ENCODE measurements at places on chromosomes 13 and 19.

DNA sequence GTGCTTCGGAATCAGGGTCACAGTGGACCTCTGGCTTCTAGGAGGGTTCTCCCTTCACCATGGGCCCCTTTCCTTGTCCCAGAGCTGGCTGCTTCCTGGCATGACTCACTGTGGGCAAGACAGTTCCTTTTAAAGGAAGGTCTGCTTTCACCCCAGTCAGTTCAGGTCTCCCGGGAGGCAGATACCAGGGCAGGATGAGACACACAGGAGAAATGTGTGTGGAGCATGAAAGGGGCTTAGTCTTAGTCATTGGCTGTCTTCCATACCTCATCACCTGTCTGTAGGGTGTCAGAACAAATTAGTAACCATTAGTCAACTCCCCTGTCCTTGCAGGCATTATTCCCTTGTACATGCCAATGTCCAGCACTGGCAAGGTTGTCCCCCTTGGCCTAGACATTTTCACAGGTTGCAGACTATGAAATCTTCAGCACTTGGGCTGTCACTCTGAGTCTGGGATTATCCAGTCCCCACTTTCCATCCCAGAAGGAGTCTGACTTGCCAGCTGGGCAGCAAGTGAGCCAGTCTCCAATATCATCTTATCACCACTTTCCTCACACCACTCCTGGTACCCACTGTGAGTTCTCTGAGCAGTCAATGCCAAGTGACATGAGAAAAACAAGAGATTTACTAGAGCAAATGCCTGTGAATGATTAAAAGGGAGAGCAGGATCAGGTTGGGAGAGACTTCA is 76.8 kb upstream of the MEDAG start:
- no peak for DNase-seq

- no peak for DNase-seq
These were observed 360.9 kb downstream of the FGF9 start for GRCh38 chr13:22031702-22032286.

- DNase-seq, result no peak
These were observed 546 bp upstream of the ZNF546 start for GRCh38 chr19:39996218-39996810.

DNA sequence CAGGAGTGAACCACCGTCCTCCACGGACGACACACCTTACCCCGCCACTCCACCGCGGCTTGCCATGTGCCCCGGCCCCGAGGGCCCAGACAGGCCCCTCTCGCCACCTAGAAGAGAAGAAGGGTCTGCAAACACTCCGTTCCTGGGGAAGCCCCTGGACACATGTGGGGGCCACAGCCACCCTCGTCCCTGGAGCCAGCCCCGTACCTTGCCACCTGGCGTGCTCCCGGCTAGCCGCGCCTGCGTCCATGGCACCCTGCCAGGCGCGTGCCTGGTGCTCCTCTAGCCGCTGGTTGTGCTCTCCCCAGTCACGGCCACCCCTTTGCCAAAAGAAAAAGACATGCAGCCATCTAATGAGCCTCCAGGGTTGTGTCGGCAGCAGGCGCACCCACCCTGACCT is 19.9 kb upstream of the TINCR start:
- DNase-seq, result no peak

- no peak for DNase-seq
These were observed 57.3 kb upstream of the TPM4 start for GRCh38 chr19:16018801-16019551.

DNA sequence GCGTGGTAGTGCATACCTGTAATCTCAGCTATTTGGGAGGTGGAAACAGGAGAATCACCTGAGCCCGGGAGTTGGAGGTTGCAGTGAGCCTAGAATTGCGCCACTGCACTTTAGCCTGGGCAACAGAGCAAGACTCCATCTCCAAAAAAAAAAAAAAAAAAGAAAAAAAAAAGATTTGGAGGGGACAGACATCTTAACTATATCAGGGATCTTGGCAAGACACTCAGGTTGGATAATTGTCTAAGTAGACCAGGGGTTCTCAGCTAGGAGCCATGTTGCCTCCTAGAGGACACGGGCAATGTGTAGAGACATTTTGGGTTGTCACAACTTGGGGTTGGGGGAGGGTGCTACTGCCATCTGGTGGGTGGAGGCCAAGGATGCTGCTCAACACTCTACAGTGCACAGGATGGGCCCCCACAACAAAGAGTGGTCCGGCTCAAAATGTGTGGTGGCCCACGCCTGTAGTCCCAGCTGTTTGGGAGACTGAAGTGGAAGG is 1.9 kb upstream of the ZNF580 start:
- DNase-seq, result no peak

DNA sequence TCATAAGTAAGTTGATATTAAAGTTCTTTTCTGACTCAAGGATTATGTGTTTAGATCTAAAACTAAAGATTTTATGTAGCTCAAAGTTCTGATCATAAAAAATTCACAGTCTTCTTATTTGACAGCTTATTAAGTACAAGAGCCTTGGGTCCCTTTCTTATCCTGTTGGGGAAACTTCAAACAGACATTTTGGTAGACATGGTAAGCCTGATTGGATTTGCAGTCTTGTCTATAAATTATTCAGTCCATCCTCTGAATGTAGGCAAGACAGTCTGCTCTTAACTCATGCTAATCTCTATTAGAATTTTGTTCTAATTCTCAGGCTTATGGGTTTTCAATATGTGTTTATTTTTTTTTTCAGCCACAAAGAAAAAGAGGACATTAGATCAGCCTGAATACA is 1718.7 kb upstream of the SLC10A2 start:
- no peak for DNase-seq

DNA sequence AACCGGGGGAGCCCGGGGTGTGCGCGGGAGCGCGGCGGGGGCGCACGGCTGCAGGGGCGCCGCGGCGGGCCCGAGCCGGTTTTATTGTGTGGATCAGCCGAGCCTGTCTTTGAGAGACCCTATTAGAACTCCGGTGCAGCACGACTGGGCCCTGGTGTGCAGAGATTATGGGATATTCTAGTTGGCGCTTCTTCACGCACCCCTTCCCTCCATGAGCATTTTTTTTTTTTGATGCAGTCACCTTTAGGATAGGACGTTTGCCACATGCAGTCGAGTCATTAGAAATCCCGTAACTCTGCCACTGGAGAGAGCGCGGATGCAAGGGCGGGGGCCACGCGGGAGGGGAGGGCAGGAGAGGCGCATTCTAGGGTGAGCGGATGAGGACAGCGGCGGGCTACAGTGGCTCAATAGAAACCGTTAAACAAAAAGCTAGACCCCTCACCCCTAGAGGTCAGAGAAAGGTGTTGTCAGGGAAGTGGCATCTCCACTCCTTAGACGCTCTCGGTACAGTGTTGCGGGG is 3.7 kb downstream of the FGF9 start:
- no peak for DNase-seq

GRCh38 chr19:48348045-48348444 is 15.7 kb downstream of the TMEM143 start:
- DNase-seq, result no peak

- DNase-seq, result no peak
These were observed 42.1 kb upstream of the NPAS1 start for GRCh38 chr19:46977548-46977947.

DNA sequence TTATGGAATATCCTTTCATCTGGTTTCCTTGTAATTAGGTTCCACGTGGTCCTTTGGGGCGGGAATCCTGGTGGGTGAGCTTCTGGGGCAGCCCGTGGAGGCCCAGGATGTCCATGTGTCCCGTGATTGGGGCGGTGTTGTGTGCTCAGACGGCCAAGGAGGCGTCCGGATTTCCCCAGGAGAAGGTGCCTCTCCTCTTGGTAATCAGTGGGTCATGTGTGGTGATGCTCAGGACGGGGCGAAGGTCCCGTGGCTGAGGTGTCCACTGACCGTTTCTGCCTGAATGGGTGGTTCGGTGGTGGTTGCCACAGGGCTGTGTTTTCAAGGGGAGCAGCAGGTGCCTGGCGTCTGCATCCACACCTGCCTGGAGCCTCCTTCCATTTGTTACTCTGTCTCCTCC is 52.2 kb upstream of the F7 start:
- no peak for DNase-seq

GRCh38 chr13:95505265-95505664 is 47.3 kb upstream of the CLDN10 start:
- DNase-seq, result no peak

- no peak for DNase-seq
These were observed 625 bp downstream of the ZNF709 start for GRCh38 chr19:12484011-12484370.

- no peak for DNase-seq
These were observed 836 bp downstream of the GIPC1 start for GRCh38 chr19:14494910-14495671.

DNA sequence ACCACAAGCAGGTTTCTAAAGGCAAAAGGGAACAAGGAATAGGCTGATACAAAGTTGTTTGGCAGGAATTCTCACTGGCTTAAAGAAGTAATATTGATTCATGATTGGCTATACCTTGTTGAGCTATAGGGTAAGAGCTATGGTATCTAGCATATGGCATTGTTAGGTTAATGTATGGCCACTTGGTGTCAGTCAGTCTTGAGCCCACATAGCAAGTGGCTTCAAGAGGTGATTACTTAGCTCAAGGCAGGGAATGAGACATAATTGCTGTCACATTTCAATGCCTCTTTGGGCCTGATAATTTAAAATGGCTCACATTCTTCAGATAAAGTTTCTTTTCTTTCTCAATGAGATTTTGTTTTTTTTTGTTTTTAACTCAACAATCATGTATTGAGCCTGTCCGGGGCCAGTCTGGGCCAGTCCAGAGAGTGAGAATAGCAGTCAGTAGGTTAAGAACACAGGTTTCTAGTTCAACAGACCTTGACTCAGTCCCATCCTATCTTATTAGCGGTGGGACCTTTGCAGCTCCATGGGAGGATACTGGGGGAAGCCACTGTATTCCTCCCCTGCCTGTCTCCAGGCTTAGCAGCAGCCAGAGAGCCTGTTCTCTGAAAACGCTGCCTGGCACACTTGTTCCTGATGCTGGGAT is 45.8 kb upstream of the RCBTB2 start:
- DNase-seq, result no peak

GRCh38 chr19:34990578-34991192 is 9.4 kb upstream of the GRAMD1A start:
- DNase-seq, result no peak

DNA sequence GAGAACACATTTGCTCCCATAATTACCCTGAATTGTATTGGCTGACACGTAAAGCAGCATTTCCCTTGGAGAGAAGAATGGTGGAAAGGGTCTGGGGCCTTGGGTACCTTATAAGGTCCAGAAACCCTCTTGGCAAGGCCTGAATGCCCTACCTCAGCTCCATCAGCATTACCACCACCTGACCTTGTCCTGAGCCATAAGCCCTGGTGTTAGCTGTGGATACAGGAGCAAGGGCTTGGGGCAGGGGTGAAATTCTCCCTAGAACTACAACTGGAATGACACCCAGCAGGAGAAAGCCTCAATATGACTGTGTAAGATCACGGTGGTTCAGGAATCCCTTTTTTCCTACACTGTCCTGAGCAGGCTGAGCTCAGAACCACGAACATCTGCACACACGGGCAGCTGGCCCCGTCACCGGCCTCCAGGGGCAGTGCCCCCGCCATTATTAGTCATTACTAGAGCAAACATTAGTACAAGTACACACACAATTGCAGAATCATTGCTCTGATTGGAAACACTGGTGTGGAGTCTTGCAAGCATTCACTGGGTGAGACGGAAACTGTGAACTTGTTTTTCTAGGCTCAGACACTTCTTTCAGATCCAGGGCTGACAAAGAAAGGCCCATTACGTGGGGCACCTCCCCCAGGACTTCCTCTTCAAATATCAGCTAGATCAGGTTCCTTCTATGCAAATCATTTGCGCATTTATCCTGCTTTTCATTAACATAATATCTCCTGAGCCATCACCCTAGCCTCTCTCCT is 26.8 kb upstream of the MTIF3 start:
- DNase-seq, result no peak

GRCh38 chr13:50805805-50806204 is 37.7 kb downstream of the DLEU7 start:
- DNase-seq, result no peak

DNA sequence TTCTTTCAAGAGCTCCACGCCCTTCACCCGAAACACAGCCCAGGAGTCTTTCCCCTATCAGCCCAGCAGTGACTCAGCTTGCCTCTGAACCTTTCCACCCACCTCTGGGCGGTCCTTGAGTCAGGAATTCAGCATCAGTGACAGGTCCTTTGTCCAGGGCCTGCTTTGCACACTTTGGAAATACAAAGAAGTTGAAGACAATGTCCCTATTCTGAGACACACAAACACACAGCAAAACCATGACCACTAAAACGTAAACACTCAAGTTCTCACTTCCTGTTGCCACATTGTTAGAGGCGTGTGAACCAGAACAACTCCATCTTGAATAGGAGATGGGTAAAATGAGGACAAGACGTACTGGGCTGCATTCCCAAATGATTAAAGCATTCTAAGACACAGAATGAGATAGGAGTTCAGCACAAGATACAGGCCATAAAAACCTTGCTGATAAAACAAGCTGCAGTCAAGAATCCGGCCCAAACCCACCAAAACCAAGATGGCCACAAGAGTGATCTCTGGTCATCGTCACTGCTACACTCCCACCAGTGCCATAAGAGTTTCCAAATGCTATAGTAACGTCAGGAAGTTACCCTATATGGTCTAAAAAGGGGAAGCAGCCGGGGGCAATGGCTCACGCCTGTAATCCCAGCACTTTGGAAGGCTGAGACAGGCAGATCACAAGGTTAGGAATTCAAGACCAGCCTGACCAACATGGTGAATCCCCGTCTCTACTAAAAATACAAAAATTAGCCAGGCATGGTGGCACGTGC is 49.2 kb upstream of the ATP12A start:
- DNase-seq, result no peak

GRCh38 chr19:12943437-12944044 is 2.1 kb upstream of the RAD23A start:
- DNase-seq, result no peak

DNA sequence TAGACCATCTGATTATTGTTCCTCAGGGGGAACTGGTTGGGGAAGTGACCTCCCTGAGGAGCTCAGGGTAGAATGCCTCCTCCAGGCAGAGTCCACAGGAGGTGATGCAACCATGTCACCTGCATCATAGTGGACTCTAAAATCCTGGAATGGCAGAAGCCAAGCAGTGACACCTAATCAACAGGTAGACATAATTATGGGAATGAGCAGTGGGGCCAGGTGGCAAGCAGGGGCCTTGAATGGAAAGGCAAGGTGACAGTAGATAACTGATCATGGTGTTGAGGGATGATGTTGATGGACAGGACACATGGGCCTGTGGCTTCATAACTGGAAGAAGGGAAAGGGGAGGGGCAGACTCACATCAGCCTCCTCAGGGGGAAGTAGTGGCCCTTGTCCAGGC is 27.3 kb upstream of the IRS2 start:
- DNase-seq, result no peak

GRCh38 chr13:59566561-59566960 is 597.2 kb downstream of the DIAPH3 start:
- no peak for DNase-seq

DNA sequence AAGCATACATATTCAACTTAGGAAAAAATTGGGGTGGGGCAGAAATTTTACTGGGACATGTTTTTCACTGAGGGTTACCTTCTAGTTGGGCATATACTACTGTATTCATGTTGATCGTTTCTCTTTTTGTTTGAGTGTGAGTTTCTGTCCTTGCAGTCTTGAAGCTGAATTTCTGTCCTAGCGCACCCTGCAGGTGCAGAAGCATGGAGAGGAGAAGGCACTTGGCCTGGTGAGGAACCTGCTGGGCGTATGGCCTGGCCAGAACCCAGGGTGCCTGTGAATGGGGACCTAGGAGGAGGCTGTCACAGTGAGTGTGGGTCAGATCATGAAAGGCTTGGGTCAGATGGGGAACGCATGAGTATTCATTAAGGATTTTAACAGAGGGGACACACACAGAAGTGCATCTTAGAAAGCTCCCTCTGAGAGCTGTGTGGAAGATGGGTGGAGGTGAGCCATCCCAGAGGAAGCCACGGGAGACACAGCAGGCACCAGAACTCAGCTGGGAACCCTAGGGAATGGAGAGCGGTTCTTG is 36.8 kb downstream of the SERP2 start:
- DNase-seq, result no peak

- DNase-seq, result peak; percentile 26
These were observed 80.1 kb downstream of the IPO5 start for GRCh38 chr13:98033277-98034247.

Data from pons (tissue), 1 donor.